DMS53 (cell line): ENCODE measurements at places on chromosomes 7 and 10.
A peak's percentile ranks its signal among the peaks of the same experiment; 100 is the strongest.

GRCh38 chr10:86068231-86069054 lies 298.2 kb downstream of the GRID1 start:
- DNase-seq = no peak

DNA sequence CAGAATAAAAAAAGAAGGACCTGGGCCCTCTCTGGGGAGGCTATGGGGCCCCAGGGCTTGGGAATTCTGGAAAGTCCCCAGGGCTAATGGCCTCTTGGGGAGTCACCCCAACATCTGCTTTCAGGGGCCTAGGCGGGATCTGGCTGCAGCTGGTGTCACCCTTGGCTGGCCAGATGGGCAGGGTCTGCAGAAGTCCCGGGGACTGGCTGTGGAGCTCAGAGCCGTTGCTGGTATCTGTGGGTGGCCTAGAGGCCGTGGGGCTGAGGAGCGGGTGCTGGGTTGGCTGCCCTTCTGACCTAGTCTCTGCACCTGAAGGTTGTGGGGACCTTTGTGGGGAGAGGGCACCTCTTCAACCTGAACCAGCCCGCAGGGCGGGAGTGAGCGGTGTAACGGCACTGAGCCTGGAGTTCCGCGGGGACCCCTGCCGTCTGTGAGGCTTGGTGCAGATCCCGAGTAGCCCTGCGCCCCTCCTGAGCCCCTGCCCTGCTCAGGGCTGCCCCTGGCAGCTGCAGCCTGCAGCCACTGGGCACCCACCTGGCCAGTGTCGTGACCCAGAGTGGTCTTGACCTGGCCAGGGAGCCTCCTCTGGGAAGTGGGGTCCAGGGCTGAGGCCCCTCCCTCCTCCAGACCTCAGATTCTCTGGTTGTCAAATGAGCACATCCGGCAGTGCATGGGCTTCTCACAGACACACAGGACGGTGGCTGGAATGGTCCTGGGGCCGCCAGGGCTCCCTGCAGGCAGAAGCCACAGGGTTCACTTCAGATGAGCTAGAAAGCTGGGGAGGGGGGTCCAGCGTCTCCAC lies 51.5 kb downstream of the UNCX start:
- no peak for DNase-seq

DNA sequence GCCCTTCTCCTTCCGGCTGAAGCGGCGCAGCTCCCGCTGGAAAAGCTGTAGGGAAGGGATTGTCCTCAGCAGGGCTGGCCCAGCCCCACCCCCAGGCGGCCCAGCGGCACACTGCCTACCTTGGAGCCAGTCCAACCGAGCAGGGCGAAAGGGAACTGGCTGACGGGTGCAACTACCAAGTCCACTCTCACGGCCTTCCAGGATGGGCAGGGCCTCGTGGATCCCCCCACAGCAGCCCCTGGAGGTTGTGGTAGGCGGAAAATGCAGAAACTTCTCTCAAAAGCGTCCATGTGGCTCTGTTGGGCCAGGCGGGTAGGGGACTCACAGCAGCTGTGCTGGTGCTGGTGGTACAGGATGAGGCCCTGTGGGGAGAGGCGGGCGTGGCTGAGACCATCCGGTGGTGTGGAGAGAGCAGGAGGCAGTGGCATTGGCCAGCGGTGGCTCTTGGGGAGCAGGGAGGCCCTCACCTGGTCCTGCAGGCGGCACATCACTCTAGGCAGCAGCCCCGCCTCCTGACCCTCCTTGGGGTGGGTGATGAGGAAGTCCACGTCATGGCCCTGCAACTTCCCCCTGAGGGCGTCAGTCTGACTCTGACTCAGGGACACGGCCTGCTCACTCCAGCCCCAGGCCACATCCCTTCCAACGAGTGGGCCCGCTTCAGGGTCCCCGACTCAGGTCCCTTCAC lies 8.4 kb upstream of the PGAM2 start:
- no peak for DNase-seq

DNA sequence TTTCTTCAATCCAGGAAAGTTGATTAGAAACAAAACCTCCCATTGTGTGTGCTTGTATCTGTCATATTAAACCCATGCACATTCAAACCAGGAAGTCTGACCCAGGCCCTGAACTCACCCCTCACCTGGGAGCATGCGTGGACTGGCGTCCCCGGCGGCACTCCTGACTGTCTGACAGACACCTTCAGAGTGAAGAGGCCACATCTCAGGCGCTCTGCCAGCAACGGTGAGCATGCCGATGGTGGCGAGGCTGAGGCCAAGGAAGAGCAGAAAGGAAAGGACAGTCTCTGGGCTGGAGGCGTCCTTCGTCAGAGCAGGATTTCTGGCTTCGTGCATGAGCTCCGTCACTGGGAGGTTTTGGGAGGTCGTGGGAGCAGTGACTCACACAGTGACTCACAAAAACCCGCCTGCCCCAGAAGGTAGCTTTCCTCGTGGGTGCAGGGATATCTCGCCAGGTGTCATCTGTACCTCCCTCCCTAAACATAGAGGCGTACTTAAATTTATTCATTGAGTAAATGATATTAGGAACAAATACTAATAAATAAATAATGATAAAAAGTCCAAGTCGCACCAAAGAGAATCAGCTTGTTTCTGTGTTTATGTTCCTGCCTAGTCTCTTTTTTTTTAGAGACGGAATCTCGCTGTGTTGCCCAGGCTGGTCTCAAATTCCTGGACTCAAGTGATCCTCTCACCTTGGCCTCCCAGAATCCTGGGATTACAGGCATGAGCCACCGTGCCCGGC lies 13.5 kb downstream of the IQCE start:
- no peak for DNase-seq

DNA sequence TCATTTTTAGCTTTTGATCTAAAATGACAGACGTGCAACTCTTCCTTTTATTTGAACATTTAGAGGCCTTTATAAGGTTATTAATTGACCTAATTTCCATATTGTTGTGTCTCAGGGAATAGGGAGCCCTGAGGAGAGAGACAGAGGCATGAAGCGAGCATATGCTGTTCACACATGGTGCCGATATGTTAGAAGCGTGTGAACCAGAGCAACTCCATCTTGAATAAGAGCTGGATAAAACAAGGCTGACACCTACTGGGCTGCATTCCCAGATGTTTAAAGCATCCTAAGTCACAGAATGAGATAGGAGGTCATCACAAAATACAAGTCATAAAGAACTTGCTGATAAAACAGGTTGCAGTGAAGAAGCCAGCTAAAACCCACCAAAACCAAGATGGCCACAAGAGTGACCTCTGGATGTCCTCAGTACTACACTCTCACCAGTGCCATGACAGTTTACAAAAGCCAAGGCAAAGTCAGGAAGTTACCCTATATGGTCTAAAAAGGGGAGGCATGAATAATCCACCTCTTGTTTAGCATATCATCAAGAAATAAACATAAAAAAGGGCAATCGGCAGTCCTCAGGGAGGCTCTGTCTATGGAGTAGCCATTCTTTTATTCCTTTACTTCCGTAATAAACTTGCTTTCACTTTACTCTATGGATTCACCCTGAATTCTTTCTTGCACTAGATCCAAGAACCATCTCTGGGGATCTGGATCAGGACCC lies 80.1 kb downstream of the SEC61G start:
- peak; percentile 44 for DNase-seq

- DNase-seq = no peak
Measured at GRCh38 chr7:133975130-133975529, 152.0 kb upstream of the LRGUK start.

- no peak for DNase-seq
Measured at GRCh38 chr10:11553773-11554381, 57.6 kb downstream of the USP6NL start.

DNA sequence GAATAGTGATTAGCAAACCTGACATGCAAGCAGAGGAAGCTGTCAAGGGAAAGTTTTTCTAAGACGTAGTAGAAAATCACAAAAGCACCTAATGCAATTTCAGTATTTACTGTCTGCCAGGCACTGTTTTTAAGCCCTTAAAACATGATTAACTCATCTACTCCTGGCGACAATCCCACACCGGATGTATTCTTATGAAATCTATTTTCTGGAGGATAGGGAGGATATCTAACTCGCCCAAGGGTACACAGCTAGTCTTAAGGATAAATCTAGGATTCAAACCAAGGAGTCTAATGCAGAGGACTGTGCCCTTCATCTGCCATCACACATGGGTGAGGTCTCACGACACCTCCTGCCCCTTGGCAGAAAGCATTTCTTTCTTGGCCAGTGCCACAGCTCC lies 47.8 kb upstream of the FIGNL1 start:
- no peak for DNase-seq

DNA sequence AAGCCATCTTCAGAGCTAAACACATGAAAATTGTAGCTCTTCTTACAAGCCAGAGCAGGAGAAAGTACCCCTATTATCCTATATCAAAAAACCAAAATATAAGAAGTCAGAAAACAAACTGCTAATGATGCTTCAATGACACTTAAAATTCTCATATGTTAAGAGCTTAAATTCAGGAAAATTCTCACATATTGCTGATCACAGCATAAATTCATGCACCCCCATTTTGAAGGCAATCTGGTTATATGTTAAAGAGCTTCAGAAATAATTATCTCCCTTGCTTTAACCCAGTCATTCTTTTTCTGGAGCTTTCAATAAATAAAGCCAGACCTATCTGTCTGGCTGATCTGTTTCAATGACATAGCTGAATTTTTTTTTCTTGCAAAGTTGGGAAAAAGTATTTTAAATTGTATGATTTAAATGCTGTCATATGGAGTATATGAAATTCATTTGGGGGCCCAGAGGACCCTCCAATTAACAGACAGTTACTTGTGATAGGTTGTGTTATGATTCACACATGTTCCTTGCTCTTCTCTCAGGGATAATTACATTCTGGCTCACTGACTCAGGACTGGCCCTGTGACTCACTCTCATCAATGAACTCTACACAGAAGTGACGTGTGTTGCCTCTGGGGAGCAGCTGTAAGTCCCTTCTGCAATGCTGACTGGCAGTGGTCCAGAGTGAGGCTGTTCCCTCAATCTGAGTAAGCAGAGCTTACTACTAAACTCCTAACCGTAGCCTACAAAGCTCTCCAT lies 85.2 kb downstream of the HGF start:
- peak; percentile 99 for DNase-seq

GRCh38 chr7:5417106-5418071 lies 6.2 kb downstream of the TNRC18 start:
- no peak for DNase-seq
